Endothelial cell (in vitro differentiated cells): ENCODE measurements at places on chromosomes 5 and 9. TPM values are rescaled to one million over a fixed set of nuclear protein-coding genes. Genes with fewer than 3 reads are reported as not detected.

FPGS gene
- 51.3 TPM for total RNA-seq

NTNG2 gene
- total RNA-seq: 0.38 TPM

SCGB3A2 gene
- 1.4 TPM for total RNA-seq

TICAM2 gene
- total RNA-seq: 1.9 TPM

ADAMTS12 gene
- total RNA-seq: 9.8 TPM

ASTN2 gene
- total RNA-seq: 10.0 TPM

SLC34A3 gene
- not detected for total RNA-seq

DAPK1 gene
- total RNA-seq: 36.8 TPM

ARHGEF28 gene
- total RNA-seq: 1.5 TPM

PRRT1B gene
- total RNA-seq: not detected

SIT1 gene
- total RNA-seq: not detected

BTF3 gene
- total RNA-seq: 866 TPM

STK32A gene
- total RNA-seq: 0.87 TPM

HRCT1 gene
- total RNA-seq: 0.87 TPM

MRPL36 gene
- 32.5 TPM for total RNA-seq

NMUR2 gene
- not detected for total RNA-seq

PCDHGA5 gene
- 2.4 TPM for total RNA-seq

IL33 gene
- total RNA-seq: 0.31 TPM
